ENCODE measurements at places on chromosomes 6 and 20.

GRCh38 chr6:142871910-142872331, 73.1 kb downstream of the HIVEP2 start:
- DNase-seq, result peak; percentile 68

- DNase-seq, result no peak
These were observed 21.9 kb upstream of the PTPN1 start for GRCh38 chr20:50488236-50488806.

DNA sequence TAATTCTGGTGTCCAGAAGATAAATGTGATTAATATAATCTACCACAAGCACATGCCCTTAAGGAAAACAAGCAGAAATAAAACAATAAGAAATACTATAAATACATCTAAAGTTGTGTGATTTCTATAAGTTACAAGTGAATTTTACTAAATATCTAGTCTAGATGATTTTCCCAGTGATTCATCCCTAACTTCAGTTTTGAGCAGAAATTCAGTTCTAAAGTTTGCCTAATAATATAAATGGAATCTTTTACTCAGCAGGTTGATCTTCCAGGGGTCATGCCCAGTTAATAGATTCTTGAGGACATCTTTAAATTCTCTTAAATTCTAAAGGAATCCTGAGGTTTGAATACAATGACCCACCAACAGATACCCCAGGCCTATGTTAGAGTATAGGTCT, 37.3 kb downstream of the PDE7B start:
- DNase-seq, result no peak

DNA sequence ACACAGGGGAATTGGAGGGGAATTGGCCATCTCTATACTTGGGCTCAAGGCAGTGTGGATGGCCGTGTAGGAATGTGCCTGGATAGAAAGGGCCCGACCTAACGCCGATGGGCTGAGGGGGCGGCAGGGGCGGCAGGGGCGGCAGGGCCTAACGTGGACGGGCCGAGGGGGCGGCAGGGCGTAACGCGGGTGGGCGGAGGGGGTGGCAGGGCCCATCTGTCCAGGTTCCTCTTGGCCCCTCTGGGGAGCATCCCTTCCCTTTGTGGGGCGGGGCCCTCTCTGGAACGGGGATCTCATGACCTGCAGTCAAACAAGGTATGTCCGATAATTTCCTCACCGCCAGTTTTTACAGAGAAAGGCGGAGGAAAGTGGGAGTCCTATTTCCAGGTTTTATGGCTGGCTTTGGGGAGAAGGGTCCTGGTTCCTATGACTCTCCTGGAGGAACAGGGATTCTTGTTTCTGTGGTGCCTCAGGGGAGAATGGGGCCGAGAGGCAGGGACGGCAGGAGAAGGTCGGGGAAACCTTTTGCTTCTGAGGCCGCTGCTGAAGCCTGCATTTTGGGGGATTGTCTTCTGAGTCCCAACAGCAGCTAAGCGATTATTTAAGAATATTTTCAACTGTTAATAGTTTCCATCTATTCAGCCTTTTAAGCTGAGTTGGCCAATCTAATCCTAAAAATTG, 100.8 kb upstream of the FRMD1 start:
- DNase-seq, result no peak

GRCh38 chr6:169026175-169026574, 227.5 kb downstream of the THBS2 start:
- no peak for DNase-seq

DNA sequence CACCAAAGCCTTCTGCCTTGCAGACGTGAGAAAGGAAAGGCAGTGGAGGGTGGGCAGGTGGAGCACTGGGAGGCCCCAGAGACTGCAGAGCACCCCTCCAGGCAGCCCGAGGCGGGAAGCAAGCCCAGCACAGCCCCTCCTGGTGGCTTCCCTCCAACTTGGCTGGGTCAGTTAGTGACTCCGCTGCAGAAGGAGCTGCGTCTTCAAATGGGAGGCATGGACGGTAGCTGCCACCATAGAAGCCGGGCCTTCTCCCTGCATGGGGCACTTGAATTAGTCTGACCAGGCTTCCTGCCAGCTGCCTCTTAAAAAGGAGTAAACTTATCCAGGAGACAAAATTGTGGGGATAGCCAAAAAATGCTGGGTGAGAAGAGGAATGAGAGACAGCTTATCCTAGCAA, 88.0 kb upstream of the RPS6KA2 start:
- no peak for DNase-seq

GRCh38 chr6:134707342-134708031, 242.4 kb downstream of the ALDH8A1 start:
- no peak for DNase-seq

DNA sequence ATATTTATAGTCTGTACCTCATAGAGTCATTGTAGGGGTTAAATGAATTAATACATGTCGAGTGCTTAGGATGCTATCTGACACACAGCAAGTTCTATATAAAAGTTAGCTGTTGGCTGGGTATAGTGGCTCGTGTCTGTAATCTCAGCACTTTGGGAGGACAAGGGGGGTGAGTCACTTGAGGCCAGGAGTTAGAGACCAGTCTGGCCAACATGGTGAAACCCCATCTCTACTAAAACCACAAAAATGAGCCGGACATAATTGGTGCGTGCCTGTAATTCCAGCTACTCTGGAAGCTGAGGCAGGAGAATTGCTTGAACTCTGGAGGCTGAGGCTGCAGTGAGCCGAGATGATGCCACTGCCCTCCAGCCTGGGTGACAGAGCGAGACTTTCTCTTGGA, 222.9 kb downstream of the UBE3D start:
- DNase-seq, result peak; percentile 55

- no peak for DNase-seq
These were observed 17.9 kb upstream of the ARMC12 start for GRCh38 chr6:35718911-35719381.

DNA sequence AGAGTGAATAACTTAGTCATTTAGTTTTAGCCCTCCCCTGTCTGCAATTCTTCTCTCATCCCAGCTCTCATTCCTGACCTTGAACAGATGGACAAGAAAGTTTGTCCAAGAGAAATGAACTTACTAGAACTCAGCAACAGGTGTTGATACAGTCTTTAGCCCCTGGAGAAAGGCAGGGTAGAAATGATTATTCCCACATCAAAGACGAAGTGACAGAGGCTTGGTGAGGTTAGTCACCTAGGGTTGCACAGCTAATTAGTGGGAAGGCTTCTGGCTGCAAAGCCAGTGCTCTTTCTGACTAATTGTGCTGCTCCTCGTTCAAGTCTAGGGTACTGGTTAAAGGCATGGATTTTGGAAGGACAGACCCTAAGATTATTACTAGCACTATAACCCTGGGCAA, 4.5 kb downstream of the ZDHHC14 start:
- no peak for DNase-seq

- no peak for DNase-seq
These were observed 71.4 kb downstream of the VTA1 start for GRCh38 chr6:142218446-142218845.

- DNase-seq, result peak; percentile 71
These were observed 40.0 kb upstream of the CLDN20 start for GRCh38 chr6:155223646-155224451.

DNA sequence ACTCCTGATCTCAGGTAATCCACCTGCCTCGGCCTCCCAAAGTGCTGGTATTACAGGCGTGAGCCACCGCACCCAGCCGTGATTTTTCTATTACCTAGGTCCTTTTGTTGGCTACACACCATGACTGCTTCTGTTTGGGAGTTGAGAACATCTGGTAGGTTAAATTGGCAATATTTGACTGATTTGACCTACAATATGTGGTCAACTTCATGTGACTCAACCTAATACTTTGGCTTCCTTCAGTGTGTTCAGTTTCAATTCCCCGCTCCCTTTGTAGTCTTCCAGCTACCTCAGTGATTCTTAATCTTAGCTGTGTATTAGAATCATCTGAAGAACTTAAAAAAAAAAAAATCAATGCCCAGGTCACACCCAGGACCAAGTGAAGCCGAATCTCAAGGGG, 47.4 kb downstream of the MYB start:
- no peak for DNase-seq

GRCh38 chr6:10413850-10414738, 780 bp downstream of the TFAP2A start:
- DNase-seq, result no peak

- no peak for DNase-seq
These were observed 125.4 kb downstream of the DST start for GRCh38 chr6:56517155-56517745.

GRCh38 chr20:10360878-10361277, 73.1 kb downstream of the MKKS start:
- DNase-seq, result no peak

DNA sequence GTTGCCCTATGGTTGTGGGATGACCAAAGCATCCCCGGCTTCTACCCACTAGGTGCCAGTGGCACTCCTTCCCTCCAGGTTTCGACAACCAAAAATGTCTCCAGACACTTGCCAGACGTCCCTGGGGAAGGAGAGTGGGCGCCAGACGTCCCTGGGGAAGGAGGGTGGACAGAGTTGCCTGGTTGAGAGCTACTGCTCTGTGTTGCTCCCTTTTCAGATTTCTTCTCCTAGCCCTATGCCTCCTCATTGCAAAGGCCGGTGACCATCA, 13.1 kb downstream of the LRRC73 start:
- DNase-seq, result no peak

- DNase-seq, result no peak
These were observed 395.3 kb downstream of the CD109 start for GRCh38 chr6:74091136-74091793.

DNA sequence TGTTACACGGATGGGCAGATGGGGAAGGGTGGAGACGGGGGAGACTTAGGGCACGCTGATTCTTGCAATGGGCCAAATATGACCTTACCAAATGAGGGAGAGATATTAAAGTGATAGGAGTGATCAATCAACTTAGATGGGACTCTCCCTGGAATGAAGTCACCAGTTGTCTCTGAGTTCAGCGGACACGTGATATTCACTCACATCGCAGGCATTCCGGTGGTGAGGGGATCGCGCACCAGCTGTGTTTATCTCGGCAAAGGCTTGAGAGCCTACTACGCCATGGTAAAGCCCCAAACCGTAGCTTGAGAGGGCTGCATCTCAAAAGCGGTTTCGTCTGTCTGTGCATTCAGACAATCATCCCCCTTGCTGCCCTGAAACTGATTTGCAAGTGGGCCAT, 5.5 kb downstream of the BMP7 start:
- no peak for DNase-seq

DNA sequence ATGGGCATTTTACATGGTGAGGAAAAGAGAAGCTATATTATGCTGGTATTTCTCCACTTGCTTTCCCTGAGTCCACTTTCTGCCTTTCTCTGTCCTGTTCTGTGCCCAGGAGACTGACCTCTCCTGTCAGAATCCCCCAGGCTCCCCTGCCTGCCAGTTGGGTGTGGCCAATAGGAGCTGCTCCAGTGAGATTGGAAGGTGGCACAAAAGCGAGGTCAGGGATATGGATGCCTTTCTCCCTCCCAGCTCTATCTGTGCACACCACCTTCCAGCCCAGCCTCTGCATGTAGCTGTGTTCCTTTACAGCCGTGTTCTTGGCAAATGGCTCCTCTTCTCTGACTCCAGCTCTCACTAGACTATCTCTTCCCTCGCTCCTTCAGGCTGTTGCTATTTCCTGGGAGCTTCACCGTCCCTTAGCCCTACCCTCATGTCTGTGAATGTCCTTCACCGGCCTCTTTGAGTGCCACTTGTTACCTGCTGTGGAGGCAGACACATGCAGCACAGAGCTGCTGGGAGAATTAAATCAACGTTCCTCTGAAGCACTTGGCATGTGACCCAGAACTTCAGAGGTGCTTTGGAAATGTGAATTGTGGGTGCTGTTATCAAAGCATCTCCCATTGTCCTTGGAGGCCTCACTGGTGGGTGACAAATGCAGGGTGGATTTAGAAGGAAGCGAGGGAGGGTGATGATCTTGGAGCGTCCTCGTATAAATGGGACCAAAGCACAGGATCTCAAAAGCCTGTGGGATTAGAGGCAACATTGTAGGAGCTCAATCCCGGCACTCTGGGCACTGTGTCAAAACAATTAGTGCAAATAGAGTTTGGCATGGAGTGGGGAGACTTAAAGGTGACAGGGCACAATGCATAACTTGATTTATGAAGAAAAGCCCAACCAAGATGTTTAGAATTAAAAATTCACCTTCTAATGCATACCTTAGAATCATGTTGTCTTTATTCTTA, 28.9 kb upstream of the RALGAPA2 start:
- no peak for DNase-seq

All from AG04449 (cell line).